Dorsolateral prefrontal cortex (tissue), 122 donors: ENCODE measurements at places on chromosomes 2 and 18.

DNA sequence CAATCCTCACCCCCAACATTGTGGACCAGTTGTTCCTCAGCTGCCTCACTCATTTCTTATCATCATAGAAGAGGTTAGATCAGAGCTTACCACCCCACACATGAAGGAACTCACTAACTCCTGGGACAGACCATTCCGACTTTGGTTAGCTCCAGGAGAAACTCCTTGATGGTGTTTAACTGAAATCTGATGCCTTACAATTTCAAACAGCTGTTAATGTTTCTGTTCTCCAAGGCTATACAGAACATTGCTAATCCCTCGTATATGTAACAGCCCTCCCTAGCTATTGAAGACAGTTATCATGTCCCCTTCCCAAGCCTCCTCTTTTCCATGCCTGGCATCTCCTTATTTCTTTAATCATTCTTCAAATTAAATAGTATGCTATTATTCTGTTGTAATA is 14.8 kb downstream of the ERBB4 start:
- DNase-seq, result no peak

- peak; percentile 80 for DNase-seq
Observed at GRCh38 chr2:10647441-10647840, 42.3 kb downstream of the NOL10 start.

DNA sequence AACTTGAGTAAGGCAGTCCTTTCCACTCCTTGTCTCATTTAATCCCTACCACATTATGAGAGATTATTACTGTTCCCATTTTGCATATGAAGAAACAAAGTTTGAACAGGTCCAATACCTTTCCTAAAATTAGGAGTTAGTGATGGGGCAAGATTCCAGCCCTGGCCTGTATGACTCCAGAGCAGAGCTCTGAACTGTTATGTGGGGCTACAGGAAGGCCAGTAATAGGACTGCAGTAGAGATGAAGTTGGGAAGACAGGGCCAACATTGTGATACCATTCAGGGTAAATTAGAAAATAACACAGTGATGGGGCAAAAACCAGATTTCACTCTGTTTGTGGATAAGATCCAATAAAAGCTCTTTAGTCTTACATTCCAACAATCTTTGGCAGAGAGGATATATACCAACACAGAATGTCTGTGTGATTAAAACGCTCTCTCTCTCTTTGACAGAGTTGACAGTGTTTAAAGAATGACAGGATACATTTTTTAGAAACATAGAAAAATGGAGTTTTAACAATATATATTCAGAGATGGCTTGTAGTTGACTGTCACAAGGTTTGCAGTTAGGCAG is 22.7 kb downstream of the KATNAL2 start:
- DNase-seq, result no peak

- DNase-seq, result no peak
Observed at GRCh38 chr2:13652531-13653313, 936.0 kb downstream of the TRIB2 start.

DNA sequence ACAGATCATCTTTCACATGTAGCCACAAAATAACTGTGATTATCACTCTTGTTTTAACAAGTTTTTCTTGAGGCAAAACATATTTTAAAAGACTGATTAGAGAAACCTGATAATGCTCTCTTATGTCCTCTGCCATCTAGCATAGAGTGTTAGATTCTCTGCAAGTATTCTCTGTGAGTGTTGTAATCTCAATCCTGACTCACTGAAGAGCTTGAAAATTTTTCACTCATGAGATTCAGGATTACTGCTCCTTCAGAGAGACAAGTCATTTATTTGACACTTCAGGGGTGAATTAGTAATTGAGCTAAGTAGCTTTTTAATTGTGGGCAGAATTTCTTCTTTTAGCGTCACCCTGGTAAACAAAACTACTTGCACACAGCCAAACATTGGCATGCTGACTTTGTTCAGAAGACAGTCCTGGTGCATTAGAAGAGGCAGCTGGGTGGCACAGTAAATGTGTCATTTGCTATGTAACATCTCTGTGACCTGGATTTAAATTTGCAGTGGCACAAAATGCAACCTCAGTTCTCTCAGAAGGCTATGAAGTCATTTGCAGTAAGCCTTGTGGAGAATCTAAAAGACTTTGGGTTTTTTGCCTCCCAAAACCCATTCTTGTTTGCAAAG is 172.9 kb downstream of the LRP1B start:
- peak; percentile 8 for DNase-seq

GRCh38 chr2:64655018-64655664 is 1.4 kb upstream of the SERTAD2 start:
- no peak for DNase-seq

- DNase-seq, result no peak
Observed at GRCh38 chr2:60212181-60212945, 341.1 kb downstream of the BCL11A start.

- no peak for DNase-seq
Observed at GRCh38 chr2:238130696-238131628, 7.5 kb upstream of the KLHL30 start.

DNA sequence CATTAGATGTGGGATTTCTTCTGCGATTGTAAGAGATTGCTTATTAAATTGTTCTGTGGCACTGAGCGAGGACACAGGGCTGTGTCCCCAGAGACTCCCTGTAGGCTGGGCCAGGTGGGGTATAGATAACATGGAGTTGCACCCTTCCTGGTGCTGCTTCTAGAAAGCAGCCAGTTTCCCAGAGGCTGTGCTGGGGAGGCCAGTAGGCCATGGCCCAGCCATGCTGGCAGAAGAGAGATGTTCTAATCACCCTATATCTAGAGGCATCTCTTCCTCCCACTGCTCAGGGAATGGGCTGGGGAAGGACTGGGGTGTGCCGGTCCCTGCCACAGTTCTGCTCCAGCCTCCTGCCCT is 66.9 kb downstream of the HS1BP3 start:
- no peak for DNase-seq

GRCh38 chr2:238901461-238902057 is 53.7 kb downstream of the TWIST2 start:
- no peak for DNase-seq

DNA sequence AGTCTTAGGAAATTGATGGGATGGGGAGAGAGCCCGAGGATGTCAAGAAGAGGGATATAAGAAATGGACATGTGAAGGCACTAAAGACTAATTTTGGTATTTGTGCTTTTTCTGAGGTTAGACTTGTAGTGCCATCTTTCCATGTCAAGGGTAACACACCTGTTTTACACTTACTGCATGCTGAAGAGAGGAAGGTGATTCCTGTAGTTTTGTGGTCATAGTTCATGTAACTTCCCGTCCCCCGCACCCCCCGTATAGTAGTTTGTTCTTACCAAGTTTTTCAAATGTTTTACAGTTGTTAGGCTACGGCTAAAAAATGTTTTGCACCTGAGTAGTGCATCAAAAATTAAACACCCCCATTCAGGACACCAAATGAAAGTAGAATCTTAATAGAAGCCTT is 73.8 kb downstream of the CLIP4 start:
- DNase-seq, result no peak

DNA sequence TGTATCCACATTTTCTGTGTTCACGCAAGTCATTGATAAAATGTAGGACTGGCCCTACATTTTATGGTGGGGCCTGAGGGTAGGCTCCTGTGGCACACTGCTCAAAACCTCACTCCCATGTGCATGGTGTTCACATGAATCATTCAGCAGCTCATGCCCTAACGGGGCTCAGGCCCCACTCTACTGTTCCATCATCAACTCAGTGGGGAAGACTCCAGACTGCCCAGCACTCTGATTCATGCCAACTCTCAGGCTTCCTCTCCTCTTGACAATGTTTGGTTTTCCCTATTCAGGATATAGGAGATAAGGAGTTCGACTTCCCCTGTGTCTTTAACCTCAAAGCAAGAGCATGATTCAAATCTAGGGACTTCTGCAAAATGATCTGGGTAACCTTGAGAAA is 92.0 kb upstream of the BOD1L2 start:
- DNase-seq, result no peak

DNA sequence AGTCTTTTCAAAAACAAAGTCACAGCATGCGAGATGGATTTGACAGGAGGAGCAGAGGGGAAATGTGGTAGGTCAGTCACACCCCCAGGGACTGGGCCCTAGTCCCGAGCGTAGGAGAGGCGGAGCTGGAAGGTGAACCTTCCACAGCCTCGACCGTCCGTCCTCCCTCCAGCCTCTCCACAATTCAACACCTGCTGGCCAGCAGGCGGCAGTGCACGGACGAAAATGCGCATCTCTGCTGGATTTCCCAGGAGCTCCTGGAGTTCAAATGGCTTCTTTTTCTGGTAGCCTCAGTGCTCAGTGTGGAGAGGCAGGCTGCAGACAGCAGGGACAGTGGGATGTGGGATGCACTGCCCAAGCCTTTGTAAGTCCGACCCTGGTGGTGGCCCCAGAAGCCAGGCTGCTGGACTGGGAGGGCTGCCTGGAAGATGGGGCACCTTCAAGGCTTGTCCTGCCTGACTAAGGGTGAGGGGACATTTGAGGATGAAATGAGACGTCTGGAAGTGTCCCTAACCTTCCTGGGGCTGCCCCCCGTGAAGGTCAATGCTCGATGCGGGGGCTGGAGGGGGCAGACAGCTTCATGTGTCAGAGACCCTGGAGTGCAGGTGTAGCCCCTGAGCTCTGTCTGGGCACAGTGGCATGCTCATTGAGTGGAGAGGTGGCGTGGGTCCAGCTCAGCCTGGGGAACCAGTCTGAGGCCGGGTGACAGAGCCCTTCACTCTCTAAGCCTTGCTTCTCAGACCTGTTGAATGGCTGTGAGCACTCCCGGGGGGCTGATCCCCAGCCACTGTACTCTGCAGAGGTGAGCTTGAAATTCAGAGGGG is 189.5 kb downstream of the TFCP2L1 start:
- peak; percentile 76 for DNase-seq

- DNase-seq, result no peak
Observed at GRCh38 chr2:82143343-82143742, 1838.8 kb upstream of the LRRTM1 start.

GRCh38 chr2:54329482-54330161 is 73.6 kb upstream of the TSPYL6 start:
- no peak for DNase-seq

DNA sequence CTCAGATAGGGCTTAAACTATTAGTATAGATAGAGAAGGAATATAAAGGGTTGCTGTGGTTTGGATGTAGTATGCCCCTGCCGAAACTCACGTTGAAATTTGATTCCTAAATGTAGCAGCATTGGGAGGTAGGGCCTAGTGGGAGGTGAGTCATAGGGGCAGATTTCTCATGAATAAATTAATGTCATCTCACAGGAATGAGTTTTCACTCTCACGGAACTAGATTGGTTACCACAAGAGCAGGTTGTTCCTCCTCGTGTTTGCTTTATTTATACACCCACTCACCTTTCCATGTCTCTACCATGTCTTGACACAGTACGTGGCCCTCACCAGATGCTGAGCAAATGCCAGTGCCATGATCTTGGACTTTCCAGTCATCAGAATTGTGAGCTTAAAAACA is 218.2 kb downstream of the RBM43 start:
- no peak for DNase-seq

GRCh38 chr2:226658555-226658954 is 141.1 kb downstream of the IRS1 start:
- no peak for DNase-seq

GRCh38 chr2:60442608-60443007 is 110.8 kb downstream of the BCL11A start:
- DNase-seq, result no peak

GRCh38 chr2:223416815-223417610 is 185.1 kb downstream of the SCG2 start:
- DNase-seq, result no peak

DNA sequence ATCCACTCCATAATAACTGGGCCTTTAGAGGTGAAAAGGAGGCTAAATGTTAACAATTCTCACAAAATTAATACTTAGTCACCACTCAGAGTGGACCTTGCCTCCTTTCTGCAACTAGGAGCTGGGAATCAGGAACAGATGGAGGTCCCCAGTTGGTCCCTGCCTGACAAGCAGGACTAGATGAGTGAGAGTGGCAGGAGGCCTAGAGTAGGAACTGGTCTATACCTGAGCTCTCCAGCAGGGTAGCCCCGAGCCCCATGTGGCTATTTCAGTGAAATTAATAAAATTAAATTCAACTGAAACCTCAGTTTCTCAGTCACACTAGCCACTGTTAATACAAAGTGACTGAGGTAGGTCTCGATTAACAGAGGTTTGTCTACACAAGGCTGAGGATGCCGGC is 150.5 kb downstream of the MYO5B start:
- DNase-seq, result no peak

DNA sequence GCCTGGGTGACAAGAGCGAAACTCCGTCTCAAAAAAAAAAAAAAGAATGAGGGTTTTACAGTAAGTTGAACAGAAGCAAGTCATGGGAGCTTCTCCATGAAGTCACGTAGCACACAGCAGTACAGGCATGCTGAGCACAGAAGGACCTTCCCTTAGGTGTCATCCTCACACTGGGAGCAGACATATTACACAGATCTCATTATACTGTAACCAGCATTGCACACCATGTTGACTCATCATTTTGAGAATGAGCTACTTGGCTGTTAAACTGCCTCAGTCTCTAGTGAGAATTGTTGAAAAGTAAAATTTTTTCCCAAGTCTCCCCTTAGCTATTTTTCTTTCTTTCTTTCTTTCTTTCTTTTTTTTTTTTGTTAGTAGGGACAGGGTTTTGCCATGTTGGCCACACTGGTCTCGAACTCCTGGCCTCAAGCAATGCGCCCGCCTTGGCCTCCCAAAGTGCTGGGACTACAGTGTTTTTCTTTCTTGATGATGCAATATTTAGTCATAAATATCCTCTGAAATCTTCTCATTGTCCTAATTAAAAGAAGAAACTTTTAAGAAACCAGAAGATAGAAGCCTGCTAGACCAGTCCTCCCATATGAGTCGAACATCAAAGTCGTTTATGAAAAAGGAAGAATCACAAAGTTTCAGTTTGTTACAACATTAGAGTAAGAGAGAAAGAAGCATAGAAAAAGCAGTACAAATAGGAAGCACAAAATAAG is 37.9 kb upstream of the PPP1CB start:
- no peak for DNase-seq

- DNase-seq, result no peak
Observed at GRCh38 chr18:44796429-44797428, 116.0 kb downstream of the SETBP1 start.

DNA sequence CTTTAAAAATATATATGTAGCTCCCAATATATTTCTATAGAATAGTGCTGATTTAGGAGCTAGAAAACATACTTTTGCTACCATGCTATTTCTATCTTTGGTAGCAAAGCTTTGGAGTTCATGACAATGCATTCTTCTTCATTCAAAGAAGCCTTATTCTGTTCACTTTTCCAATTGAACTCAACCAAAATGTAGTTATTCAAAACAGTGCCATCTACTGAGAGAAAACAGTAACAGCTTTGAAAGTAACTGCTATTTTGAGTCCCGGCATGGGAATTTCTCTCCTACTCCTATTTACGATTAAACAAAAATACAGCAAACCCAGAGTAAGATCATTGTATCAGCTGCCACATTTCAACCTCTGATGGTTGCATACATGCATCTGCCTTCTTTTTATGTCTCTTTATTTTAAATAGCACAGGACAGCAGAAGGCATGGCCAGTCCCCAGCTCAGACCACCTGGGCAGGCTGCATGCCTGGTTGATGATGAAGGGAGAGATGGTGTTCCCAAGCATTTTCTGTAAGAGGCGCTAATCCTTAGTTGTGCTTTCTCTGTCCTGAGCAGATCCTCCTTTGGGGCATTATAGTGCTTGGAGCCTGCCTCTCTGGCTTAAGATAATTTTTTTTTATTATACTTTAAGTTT is 69.7 kb upstream of the SULT1C3 start:
- no peak for DNase-seq

- no peak for DNase-seq
Observed at GRCh38 chr2:231373786-231374349, 21.6 kb upstream of the B3GNT7 start.
